Stimulated activated CD4-positive, alpha-beta T cell treated with anti-CD3 and anti-CD28 coated beads, Interleukin-12 subunit alpha, Interleukin-12 subunit beta, amount 100 ng/mL, for 24 hours (primary cell): ENCODE measurements at places on chromosomes 6 and 20.

DNA sequence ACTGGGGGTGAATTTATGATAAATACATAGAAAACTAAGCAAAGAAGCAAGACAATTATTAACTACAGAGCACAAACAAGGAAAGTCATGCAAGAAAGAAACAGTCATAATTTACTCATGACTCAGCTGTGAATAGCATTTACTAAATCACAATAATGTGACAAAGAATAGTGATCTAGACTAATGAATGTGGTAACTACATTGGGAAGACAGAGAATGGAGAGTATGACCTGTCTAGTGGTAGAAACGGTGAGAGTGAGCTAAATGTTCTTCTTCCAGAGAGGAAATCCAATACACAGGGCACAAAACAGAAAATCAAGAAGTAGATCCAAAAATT lies 153.5 kb upstream of the DST start:
- DNase-seq, result no peak

- DNase-seq, result no peak
Observed at GRCh38 chr6:127343809-127344659, 625 bp upstream of the ECHDC1 start.

DNA sequence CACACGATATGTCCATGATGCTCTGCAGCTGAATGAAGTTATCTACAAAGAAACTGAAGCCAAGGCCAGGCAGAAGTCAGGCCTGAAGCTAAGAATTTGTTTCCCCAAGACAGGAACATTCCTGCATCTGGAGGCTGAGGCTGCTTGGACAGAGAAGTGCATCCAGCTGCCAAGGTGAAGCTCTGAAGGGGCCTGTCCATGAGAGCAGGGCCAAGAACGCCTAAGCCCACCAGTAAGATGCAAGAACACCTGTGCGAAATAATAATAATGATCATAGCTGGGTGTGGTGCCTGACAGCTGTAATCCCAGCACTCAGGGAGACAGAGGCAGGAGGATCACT lies 37.7 kb upstream of the B4GALT5 start:
- no peak for DNase-seq

DNA sequence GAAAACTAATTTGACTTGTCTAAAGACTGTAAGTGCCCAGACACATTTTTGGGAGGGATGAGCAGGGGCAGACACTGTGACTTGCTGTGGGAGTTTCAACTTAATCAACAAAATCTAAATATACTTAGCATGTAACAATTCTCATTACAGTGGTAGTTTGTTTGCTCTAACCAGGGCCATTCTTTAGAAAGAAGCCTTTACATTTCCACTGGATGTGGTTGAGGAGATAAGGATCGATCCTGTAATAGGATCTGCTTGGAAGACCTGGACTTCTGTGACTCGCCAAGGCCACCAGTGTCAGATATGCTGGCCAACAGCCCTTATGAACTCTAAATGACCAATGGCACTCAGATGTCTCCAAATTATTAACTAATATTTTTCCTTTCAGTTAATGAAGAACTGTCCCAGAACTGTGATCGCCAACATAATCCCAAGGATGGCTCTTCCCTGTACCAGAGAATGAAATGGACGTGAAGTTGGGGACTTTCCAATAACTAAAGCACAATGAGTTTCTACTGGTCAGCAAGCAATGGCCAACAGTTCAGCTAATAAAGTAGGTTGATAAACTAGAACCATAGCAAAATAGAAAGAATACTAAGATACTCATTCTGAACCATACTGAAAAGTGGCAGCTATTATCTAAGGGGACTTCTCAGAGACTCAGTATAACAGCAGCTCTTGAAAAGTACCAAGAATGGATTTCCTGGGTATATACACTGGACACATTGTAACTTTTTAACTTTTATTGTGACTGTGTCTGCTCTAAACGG lies 7.5 kb downstream of the SMLR1 start:
- no peak for DNase-seq

DNA sequence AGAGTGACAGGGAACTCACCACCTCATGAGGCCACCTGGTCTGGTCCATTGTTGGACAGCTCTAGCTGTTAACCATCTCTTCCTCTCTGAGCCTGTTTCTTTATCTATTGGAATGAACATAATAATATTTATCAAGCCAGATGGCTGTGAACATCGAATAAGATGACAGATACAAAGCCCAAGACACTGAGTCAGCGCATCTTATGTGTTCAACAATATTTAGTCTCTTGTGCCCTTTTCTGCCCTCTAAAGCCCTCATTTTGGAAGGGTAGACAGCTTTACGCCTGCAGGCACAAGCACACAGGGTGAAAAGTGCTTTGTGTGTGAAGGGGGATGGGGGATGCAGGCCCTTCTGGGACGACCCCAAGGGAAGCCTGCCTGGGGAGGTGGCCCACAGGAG lies 164.0 kb downstream of the GRM4 start:
- no peak for DNase-seq

DNA sequence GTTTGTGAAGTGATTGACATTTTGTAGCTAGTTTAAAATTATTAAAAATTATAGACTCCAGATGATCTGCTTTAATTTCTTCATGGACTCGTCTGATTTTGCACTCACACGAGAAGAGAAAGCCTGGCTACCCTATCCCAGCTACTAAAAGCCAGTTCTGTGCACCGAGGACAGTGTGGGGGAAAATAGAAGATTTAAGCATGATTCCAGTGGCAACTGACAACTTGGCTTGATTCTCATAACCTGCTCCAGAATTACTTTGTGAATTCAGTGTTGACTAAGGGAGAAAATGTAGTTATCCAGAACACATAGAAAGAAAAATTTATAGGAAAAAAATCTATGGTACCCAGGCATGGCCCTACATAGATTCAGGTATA lies 88.7 kb downstream of the SNAP25 start:
- DNase-seq, result no peak

GRCh38 chr6:19549109-19549508 lies 288.1 kb upstream of the ID4 start:
- no peak for DNase-seq

DNA sequence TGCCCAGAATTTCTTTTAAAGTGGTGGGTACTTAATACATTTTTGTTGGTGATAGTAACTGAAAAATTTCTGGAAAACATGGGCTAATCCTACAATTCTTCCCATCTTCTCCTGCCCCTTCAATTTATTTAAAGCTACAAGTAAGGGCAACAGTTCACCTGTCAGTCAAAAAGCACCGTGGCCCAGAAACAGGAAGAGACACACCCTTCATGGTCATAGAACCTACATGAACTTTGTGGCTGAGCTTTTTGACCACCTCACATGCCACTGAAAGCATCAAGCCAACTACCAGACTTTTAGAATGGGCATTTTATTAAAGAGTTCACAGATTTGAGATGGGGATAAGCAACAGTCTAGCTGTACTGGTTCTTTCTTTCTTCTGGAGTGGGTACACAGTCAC lies 201.1 kb upstream of the CNR1 start:
- no peak for DNase-seq

- no peak for DNase-seq
Observed at GRCh38 chr6:36607683-36608386, 13.7 kb downstream of the SRSF3 start.

DNA sequence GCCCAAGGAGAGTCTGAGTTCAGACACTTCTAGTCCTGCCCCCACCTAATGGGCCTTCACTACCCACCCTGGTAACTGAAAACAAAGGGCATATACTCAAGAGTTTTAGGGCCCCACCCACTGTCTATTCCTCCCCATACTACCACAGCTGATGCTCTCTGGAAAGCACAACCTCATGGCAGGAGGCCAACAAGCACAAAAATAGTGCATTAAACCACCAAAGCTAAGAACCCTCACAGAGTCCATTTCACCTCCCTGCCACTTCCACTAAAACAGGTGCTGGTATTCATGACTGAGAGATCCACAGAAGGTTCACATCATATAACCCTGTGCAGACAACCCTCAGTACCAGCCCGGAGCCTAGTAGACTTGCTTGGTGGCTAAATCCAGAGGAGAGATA lies 132.1 kb upstream of the ADGRB3 start:
- no peak for DNase-seq

DNA sequence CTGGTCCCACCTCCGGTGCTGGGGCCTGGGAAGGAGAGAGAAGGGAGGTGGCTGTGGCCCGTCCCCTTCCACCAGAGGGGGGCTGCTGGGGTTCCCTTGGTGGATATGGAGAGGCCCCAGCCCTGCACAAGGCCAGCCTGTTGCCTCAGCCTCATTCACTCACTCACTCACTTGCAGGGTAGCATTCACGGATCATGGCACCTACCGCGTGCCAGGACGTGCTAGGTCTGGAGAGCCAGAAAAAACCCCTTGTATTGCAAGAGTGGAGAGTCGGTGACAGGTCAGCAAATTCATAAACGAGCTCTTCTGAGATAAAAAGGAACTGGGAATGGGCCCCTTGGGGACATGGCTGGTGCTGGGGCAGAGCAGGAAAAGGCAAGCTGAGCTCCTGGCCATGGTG lies 6.4 kb upstream of the ZBTB46 start:
- no peak for DNase-seq
